ENCODE measurements at places on chromosomes 12 and 14.
A peak's percentile ranks its signal among the peaks of the same experiment; 100 is the strongest.

DNA sequence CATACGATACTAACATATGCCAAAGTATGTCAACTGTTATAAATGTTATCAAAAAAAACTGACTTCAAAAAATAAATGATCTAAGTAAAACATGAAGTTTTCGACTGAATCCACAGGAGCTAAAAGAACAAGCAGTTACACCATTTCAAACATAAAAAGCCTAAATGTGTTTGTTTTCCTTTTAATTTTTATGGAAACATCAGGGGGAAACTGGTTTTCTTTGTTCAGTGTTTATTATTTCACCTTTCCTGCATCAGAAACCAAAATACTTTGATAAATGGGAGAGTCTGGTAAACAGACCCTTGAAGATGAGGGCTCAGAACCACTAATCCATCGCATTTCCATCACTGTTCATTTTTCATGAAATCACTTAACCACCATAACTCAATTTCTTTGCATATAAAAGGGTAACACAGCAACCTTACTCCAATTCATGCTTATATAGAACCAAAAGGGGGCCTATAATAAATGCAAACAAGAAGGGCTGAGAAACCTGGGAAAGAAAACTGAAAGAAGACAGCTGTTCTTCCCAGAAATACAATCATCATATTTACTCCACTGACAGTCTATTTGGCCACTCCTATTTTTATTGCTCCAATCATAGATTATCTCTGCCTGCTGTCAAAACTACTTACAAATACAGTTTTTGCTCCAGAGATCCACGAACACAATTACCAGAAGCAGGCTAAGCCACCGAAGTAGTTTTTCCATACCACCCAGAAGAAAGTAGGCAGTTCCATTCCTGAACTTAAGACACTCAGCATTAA is 17.0 kb downstream of the FGD6 start:
- H3K27ac ChIP-seq = peak overlapping the region; percentile 74
- H3K27me3 ChIP-seq = no peaks in the 10 kb centered on the region
- peak overlapping the region; percentile 28 for H3K4me3 ChIP-seq
- H3K36me3 ChIP-seq = no peaks in the 10 kb centered on the region

- no peak for DNase-seq
- peaks cover 59% of the 10 kb centered on the region for H3K36me3 ChIP-seq
- H3K4me3 ChIP-seq = no peak overlapping the region
- peaks cover 38% of the 10 kb centered on the region for H3K4me1 ChIP-seq
- H3K27ac ChIP-seq = peak overlapping the region; percentile 18
These were observed 68.2 kb downstream of the DDX51 start for GRCh38 chr12:132075714-132076553.

DNA sequence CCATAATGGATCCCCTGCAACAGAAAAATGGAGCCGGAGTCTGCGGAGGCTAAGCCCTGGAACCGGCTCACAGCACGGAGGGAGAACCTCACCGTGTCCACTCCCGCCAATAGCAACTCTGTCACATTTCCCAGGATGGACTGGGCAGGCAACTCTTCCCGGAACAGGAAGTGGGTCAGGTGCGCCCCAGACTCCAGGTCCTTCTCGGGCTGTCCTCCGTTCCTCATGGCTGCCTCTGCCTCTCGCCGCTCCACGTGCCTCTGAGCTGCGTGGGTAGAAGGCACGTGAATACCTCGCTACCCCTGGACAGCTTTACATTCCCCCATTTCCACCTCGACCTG is 2.2 kb downstream of the CYP27B1 start:
- peaks cover 35% of the 10 kb centered on the region for H3K4me1 ChIP-seq
- H3K27ac ChIP-seq = no peak overlapping the region
- peaks cover 13% of the 10 kb centered on the region for H3K27me3 ChIP-seq

GRCh38 chr12:47964106-47964728 is 821 bp downstream of the TMEM106C start:
- peak overlapping the region; percentile 97 for H3K4me3 ChIP-seq
- peaks cover 30% of the 10 kb centered on the region for H3K36me3 ChIP-seq
- DNase-seq = no peak
- peak overlapping the region; percentile 24 for H3K27ac ChIP-seq

- no peak for DNase-seq
- H3K36me3 ChIP-seq = peaks cover 1% of the 10 kb centered on the region
- H3K27me3 ChIP-seq = no peaks in the 10 kb centered on the region
- peak overlapping the region; percentile 80 for H3K27ac ChIP-seq
These were observed 98.1 kb downstream of the KLRB1 start for GRCh38 chr12:9509464-9510161.

GRCh38 chr14:56796259-56796658 is 14.0 kb downstream of the OTX2 start:
- peaks cover 51% of the 10 kb centered on the region for H3K27me3 ChIP-seq
- H3K27ac ChIP-seq = no peak overlapping the region
- no peak for DNase-seq
- H3K36me3 ChIP-seq = no peaks in the 10 kb centered on the region
- peaks cover 7% of the 10 kb centered on the region for H3K4me1 ChIP-seq
- H3K4me3 ChIP-seq = no peak overlapping the region

DNA sequence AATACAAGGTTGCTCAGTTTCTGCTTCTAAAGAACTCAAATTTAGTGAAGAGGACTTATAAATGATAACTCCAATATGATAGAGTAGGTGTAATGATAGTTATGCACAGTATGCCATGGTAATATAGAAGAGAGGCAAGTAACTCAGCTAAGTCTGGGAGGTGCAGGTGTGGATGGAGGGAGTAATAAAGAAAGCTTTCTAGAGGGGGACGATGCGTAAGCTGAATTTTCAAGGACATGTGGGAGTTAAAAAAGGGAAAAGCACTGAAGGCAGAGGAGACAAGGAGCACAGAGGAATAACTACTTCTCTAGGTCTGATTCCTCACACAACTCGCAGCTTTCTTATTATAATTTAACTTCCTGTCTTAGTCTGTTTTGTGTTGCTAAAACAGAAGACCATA is 49.1 kb upstream of the ZDHHC17 start:
- H3K27ac ChIP-seq = no peak overlapping the region
- DNase-seq = no peak
- H3K36me3 ChIP-seq = no peaks in the 10 kb centered on the region
- no peaks in the 10 kb centered on the region for H3K4me1 ChIP-seq
- H3K27me3 ChIP-seq = peaks cover 3% of the 10 kb centered on the region

- no peak overlapping the region for H3K4me3 ChIP-seq
- H3K4me1 ChIP-seq = peaks cover 15% of the 10 kb centered on the region
- no peak overlapping the region for H3K27ac ChIP-seq
- H3K27me3 ChIP-seq = no peaks in the 10 kb centered on the region
- H3K36me3 ChIP-seq = no peaks in the 10 kb centered on the region
These were observed 11.0 kb downstream of the DLGAP5 start for GRCh38 chr14:55180434-55180833.

DNA sequence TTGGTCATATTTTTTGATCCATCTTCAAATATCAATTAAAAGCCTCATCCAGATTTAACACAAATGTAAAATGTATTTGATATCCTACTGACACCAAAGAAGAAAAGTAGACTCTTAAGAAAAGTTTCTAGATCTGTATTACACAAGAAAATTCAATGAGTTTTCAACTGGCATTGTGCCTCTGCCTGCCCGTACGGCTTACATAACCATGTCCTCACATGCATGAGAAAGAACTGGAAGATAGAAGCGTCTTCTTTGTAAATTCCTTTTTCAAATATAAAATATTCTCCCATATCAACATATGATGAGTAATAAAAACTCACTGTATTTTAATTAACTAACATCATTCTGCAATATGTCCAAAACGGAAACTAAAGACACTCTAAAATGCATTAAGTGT is 7.2 kb downstream of the ANKS1B start:
- no peaks in the 10 kb centered on the region for H3K36me3 ChIP-seq
- H3K27me3 ChIP-seq = peaks cover 25% of the 10 kb centered on the region
- H3K4me1 ChIP-seq = no peaks in the 10 kb centered on the region
- H3K4me3 ChIP-seq = no peak overlapping the region

DNA sequence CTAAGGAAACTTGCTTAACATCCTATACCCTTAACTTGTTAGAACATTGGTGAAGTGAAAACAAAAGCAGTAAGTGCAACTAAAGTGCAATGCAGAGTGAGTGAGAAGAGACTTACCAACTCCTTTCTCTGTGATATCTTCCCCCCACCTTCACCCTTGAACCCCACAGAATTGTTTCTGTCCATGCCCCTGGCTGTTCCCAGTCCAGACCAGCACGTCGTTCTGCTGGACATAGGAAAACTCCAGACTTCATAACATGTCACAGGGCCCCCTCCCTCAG is 91.9 kb downstream of the DAD1 start:
- H3K36me3 ChIP-seq = no peaks in the 10 kb centered on the region
- H3K27ac ChIP-seq = peak overlapping the region; percentile 81
- H3K27me3 ChIP-seq = no peaks in the 10 kb centered on the region
- DNase-seq = no peak

- H3K27me3 ChIP-seq = no peaks in the 10 kb centered on the region
- H3K4me1 ChIP-seq = no peaks in the 10 kb centered on the region
- H3K27ac ChIP-seq = no peak overlapping the region
These were observed 362.1 kb downstream of the SLC6A15 start for GRCh38 chr12:84550518-84550917.

GRCh38 chr12:130713581-130713991 is 2.5 kb downstream of the RIMBP2 start:
- H3K27me3 ChIP-seq = peaks cover 44% of the 10 kb centered on the region
- H3K4me3 ChIP-seq = no peak overlapping the region
- peaks cover 6% of the 10 kb centered on the region for H3K4me1 ChIP-seq

DNA sequence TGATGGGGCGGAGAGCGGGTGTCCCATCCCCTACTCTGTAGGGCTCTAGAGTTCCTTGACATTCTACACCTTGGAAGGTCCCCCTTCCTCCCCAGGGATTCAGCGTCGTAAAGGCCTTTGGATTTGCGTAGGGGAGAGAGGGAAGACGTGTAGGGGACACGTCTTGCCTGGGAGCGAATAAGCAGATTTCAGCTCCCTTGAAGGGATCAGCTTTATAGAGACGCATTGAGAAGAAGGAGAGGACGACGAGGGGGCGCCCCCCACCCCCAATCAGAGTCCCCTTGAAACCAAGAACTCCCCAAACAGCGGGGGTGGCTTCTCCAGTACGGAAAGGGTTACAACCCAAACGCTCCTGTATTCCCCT is 324 bp downstream of the CALCOCO1 start:
- H3K4me1 ChIP-seq = peaks cover 24% of the 10 kb centered on the region
- no peak for DNase-seq
- H3K27me3 ChIP-seq = no peaks in the 10 kb centered on the region
- peaks cover 31% of the 10 kb centered on the region for H3K36me3 ChIP-seq

- H3K36me3 ChIP-seq = no peaks in the 10 kb centered on the region
- no peaks in the 10 kb centered on the region for H3K4me1 ChIP-seq
- no peak overlapping the region for H3K27ac ChIP-seq
- H3K4me3 ChIP-seq = no peak overlapping the region
- DNase-seq = no peak
These were observed 114.8 kb downstream of the ALX1 start for GRCh38 chr12:85394809-85395208.

- no peaks in the 10 kb centered on the region for H3K27me3 ChIP-seq
- H3K4me3 ChIP-seq = no peak overlapping the region
- H3K4me1 ChIP-seq = no peaks in the 10 kb centered on the region
- H3K27ac ChIP-seq = no peak overlapping the region
These were observed 32.1 kb downstream of the SPX start for GRCh38 chr12:21558100-21558679.

GRCh38 chr14:74516451-74517160 is 23.0 kb downstream of the ISCA2 start:
- H3K36me3 ChIP-seq = no peaks in the 10 kb centered on the region
- no peak overlapping the region for H3K4me3 ChIP-seq
- DNase-seq = no peak

DNA sequence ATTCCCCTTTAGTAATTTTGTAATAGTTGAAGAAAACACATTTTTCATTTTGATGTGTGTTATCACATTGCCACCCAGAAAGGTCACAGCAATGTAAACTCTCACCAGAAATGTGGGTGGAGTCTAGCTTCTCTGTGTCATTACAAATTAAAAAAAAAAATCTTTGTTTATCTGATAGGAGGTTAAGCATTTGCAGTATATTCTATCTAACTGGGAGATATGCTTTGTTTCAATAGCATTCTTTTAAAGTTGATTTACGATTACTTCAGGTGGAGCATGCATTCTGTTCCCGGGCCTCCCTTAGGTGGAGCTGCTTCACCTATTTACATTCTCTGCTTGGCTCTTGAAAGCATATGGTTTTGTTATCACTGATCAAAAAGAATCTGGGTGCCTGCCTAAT is 7.8 kb downstream of the ADIPOR2 start:
- no peaks in the 10 kb centered on the region for H3K27me3 ChIP-seq
- DNase-seq = no peak
- no peak overlapping the region for H3K27ac ChIP-seq
- peaks cover 50% of the 10 kb centered on the region for H3K4me1 ChIP-seq
